AG08395 (cell line): ENCODE measurements at places on chromosomes 12 and 14.

GRCh38 chr12:75317784-75318183 lies 12.3 kb downstream of the CAPS2 start:
- no peak for DNase-seq

- no peak for DNase-seq
Measured at GRCh38 chr14:23093104-23093503, 1.8 kb downstream of the ACIN1 start.

DNA sequence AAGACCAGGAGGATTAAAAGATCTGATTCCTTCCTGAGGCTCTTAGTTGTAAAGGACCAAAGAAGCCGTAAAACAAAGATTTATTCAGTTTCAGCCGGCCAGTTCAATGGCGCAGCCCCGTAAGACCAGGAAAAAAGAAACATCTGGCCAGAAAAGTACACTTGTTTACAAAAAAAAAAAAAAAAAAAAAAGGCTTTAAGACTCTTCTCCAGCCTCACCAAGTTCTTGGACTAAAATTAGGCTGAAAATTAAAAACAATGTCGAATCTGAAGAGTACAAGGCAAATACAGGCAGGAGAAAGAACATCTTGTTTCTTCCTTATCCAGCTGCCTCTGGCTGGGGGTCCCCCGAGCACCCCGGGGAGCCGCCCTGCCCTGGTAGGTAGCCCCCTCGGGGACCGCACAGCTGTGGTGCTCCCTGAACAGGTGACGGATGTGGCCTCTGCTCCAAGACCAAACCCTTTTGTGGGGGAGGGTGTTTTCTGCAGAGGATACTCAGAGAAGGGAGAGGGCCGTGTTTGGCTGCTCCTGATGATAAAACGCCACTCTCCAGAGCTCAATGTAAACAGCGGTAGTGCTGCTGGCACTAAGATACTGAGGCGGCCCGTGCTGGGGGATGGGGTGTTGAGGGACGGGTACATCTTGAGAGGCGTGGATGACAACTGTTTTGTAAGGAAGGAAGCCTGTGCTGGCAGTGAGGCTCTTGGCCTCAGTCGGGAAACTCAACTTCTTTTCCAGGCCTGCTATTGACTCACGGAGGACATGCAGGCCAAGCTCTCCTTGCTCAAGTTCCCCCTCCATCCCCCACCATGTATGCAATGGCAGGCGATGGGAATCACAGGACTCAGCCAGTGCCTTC lies 201.0 kb upstream of the DIO3 start:
- no peak for DNase-seq

DNA sequence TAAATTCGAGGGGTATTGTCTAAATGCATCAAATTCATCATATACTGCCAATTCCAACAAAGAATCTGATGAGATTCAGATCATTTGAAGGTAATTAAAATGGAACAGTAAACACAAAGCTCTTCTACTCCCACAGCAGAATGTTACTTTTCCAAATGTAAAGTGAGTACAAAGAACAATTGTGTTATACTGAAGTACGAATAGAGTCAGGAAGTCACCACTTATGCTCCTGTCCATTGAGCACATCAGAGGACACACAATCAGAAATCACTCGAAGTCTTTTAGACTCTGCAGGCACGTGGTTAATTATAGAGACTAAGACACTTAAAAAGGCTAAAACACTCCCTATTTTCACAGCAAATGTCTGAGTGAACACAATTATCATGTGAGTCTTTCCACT lies 388.5 kb upstream of the MIS18BP1 start:
- DNase-seq, result no peak

DNA sequence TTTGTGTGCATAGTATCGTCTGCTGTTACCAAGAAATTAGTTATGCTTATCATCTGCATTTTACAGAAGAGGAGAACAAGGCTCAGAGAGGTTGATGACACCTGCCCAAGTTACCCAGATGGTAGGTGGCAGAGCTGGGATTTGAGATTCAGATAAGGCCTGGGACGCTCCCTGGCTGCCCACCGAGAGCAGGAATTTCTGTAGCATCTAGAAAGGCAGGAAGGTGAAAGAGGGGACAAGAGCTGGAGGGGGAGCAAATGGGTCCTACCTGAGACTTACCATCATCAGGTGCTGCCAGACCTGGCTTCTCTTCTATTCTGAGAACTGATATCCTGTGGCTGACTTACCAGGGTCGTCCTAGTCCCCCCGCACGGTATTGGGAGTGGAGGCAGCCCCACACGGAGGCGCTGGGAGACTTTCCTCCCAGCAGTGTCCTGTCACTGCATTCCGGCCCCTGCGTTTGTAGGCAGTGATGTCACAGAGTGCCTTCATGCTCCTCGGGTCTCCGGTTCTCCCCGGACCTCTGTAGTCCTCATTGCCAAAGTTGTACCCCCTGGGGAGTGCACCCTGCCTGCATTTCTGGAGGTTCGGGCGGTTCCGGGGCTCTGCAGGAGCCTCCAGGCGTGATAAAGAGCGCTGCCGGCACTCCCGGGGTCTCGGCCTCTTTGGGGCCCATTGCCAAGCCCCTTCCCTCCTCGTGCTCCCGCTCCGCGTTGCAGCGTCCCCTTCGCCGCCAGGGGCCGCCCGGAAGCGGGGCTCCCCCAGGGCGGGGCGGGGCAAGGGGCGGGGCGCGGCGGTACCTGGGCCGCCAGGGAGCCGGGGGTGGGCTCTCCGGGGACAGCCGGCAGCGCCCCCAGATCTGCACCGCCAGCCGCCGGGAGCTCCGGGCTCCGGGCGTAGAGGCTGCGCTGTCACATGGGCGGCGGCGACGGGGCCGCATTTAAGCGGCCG lies at the start of gene CABP1:
Gene CABP1 (plus strand): TSS at position 856 of the 951 bp plus-strand sequence. CDS start 60 bp downstream, at position 916.
- DNase-seq, result no peak

GRCh38 chr12:93176610-93177126 lies 201.1 kb upstream of the NUDT4 start:
- no peak for DNase-seq

- DNase-seq, result no peak
Measured at GRCh38 chr14:52678591-52678990, 16.8 kb downstream of the ERO1A start.
